ENCODE measurements at places on chromosomes 11 and 22. TPM values are rescaled to one million over a fixed set of nuclear protein-coding genes. Genes with fewer than 3 reads are reported as not detected.

The SLC35F2 gene
- total RNA-seq, result 10.4 TPM

- DNase-seq, result no peak
These were observed 107.7 kb downstream of the SNX19 start for GRCh38 chr11:130808541-130808940.

DNA sequence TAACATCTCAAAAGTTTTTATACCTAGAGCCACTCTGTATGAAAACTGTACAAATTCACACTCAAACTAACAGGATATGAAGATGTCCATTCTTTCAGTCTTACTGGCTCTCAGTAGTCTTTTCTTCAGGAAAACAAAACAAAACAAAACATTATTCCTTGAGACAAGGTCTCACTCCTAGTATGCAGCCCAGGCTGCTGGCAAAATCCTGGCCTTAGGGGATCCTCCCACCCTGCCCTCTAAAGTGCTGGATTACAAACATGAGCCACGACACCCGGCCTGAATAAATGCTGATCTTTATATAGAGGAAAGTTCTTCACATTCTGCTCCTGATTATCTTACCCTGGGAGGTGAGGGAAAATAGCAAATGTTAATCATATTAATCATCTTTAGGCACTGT, 5.1 kb downstream of the APOL2 start:
- DNase-seq, result no peak

The ARHGEF17 gene
- 60.3 TPM for total RNA-seq

DNA sequence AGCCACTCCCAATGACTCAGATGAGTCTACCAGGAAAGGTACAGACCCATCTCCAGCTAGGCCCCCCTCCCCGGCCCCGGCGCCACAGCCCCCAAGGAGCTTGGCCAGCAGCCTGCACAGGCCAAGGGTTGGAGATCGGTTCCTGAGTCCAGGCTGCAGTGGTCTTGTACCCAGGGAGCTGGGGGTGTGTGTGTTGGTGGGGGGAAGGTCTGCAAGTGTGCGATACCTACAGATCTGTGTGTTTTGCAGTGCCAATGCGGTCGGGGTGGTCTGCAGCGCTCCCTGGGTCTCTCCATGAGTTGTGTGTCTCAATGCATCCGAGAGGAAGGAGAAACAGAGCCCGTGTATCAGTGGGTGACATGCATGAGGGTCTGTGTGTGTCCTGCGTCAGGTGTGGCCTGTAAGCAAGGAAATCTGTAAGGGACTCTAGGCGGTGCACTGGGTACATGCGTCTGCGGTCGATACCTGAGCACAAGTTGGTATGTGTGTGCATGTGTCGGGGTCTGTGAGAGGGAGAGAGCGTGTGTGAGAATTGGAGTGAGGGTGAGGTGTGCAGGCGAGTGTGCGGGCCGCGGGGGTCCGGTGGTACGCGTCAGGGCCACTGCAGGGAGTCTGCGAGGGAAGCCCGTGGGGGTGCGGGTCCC, 645 bp downstream of the CDC42BPG start:
- DNase-seq, result no peak

The MICALL1 gene
- total RNA-seq, result 27.4 TPM

The TRIM48 gene
- total RNA-seq, result not detected

DNA sequence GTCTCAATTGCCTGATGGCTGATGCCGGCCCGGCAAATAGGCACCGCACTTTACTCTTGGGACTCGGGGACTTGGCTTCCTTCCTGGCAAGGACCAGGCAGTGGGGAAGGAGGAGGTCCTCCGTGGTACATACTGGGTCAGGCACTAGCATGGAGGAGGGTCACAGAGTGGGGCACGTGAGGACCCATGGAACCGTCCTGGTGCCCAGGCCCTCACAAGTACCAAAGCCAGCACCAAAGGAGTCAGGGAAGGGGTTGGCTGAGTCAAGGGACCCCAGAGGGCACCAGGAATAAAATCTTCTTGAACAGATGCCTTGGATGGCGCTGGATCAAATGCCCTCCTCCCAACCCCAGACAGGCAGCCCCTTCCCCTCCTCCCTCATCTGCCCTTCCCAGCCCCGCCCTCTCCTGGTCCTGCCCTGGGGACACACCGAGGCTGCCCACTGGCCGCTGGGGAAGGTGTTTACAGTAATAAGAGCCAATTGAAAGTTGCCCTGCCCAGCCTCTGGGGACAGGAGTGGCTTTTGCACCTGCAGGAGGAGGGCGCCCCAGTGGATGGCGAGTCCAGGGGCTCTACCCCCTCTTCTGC, 5.6 kb upstream of the CARNS1 start:
- peak; percentile 49 for DNase-seq

The FOLR2 gene
- total RNA-seq, result not detected

DNA sequence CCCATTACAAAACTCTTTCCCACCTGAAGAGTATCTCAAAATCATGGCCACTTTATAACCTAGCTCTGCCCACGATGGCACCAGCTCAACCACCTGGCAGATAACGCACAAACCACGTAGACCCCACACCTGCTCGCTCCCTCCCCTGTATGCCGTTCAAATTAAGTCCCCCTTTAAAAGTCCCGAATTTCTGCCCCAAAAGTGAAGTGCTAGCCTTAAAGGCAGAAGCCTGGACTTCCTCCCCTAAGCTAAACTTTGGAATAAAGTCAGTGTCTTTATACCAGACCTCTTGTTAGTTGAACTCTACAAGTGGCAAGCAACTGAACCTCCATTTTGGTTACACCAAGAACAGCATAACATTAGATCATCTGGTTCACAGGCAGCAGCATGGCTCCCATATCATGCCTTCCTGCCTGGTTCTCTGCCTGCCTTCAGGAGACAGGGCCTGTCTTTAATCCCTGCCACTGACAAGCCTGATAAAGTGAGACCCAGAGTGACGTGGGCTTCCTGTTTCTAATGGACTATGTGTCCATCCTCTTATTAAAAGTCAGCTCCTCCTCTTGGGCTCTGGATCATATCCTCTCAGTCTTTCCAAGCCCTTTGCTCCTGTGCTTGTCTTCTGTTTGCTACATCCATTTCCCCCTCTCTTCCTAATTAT, 32.6 kb upstream of the NNMT start:
- DNase-seq, result peak; percentile 37

DNA sequence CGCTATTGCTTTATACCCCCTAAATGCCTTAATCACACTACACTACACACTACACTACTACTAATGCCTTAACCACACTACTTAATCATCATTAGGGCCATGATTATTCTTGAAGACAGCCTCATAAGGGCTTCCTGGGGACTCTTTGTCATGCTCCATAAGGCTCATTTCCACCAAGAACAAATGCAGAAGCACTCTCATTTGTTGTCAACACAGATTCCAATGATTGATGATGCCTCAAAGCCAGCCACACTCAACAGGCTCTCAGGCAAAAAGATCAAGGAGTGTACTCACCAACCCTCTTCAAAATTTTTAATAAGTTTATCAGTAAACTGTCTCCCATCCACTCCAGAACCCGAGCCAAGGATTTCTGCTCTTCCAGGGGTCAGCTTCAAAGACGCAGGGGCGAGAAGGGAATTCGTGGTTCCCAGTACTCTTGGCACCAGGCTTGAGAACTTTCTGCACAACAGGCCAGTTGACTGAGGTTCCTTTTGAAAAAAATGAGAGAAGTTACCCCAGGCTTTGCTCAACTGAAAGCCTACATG, 204.7 kb upstream of the GUCY1A2 start:
- DNase-seq, result no peak

GRCh38 chr22:31944700-31945442, 536 bp downstream of the YWHAH start:
- DNase-seq, result peak; percentile 52

GRCh38 chr11:20479513-20479912, 92.0 kb downstream of the PRMT3 start:
- no peak for DNase-seq

DNA sequence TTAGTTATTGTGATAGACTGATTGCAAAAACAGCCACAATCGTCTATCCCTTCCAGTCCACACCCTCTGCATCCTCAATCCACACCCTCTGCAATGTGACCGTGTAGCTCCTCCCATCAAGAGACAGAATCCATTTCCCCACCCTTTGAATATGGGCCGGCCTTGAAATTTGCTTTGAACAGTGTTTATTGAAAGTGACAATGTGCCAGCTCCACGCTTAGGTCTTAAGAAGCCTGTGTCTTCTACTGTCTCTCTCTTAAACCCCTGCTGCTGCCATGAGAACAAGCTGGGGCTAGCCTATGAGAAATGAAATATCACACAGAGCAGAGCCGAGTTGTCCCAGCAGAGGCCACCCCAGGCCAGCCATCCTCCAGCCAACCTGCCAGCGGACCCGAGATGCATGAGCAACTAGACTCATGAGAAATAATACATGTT, 22.3 kb upstream of the MICAL2 start:
- DNase-seq, result peak; percentile 73

DNA sequence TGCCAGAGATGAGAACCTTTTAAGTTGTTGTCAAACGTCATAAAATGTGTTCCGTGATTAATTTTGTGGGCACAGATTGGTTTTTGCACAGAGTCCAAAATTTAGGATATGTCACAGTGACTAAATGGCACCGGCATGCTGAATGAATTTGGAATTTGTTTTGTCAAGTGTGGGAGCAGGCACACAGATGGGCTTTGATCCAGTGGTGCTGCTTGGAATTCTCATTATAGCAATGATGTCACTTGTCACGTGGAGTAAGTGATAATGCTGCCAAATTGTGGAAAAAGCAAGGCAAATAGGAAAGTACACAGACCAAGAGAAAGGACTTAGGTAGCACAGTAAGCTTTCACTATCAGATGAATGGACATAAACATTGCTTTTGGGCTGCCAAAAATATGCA, 8.0 kb upstream of the LIN7C start:
- no peak for DNase-seq

The DDIAS gene
- 4.0 TPM for total RNA-seq

DNA sequence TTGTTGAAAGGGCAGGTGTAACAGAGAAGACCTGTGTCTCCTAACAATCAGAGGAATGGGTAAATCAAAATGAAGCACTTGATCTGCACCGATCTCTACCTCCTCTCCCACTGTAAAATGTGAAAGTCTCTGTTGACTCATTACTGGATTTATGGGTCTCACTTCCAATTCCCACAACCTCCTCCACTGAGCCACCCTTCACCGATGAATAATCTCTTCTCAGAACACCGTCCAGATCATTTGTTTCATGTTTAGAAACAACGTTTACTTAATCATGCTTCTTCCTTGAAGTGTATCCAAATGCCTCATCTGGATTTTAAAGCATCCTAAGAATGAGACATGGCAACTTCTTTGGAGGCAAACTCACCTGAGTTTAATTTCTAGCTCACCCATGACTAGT, 643.6 kb downstream of the ETS1 start:
- DNase-seq, result no peak

DNA sequence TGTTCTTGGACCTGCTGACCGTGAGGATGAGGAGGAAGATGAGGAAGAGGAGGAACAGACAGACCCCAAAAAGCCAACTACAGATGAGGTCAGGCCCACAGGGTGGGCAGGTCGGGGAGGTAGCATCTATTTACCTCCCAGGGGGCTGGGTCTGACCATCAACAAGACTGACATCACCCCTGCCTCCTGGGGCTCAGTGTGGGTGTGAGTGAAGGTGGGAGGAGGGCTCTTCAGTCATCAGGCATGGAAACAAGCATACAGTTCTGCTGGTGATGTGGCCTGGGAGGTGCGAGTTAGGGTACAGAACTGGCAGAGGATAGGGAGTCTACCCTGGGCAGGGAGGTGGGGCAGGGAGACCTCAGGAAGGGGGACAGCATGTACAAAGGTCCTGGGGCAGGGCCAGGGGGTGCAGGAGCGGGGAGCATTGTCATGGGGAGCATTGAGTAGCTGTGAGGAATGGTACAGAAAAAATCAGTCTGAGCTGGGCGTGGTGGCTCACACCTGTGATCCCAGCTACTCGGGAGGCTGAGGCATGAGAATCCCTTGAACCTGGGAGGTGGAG, 8.9 kb downstream of the PLCB3 start:
- no peak for DNase-seq

DNA sequence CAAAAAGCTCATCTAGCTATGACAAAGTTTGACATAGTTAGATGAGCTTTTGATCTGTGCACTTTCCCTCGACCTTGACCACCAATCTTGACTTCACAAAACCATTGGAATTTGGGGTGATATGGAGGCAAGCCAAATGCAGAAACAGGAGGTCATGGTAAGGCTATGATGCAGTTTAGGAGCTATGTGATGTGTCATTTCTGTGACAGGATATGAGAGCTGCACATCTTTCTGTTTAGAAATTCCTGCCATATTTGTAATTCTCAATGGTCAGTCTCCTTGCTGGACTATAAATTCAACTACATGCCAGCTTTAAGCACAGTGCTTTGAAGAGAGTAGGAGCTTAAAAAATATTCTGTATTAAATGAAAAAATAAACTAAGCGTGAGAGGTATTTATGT, 12.9 kb downstream of the OR51B6 start:
- peak; percentile 49 for DNase-seq

- no peak for DNase-seq
These were observed 84.6 kb upstream of the TOP3B start for GRCh38 chr22:22067192-22067591.

The TBCEL gene
- 24.3 TPM for total RNA-seq

DNA sequence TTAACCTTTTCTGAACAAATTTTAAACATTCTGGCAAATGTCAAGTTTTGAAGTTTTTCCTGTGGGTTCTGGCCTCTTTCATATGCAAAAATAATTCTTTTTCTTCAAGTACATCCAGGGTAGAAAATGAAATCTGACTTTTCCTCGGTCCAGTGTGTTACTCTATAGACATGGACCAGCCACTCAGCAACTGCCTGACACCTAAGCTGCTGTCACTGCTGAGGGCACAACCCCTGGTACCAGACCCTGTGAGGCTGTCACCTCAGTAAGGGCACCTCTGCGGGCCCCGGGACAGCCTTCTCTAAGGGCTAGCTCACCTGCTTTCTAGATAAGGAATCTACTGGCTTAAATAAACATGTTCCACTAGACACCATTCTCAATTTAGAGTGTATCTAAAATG, 33.8 kb downstream of the PPIL2 start:
- DNase-seq, result no peak

The OPCML gene
- 0.51 TPM for total RNA-seq

DNA sequence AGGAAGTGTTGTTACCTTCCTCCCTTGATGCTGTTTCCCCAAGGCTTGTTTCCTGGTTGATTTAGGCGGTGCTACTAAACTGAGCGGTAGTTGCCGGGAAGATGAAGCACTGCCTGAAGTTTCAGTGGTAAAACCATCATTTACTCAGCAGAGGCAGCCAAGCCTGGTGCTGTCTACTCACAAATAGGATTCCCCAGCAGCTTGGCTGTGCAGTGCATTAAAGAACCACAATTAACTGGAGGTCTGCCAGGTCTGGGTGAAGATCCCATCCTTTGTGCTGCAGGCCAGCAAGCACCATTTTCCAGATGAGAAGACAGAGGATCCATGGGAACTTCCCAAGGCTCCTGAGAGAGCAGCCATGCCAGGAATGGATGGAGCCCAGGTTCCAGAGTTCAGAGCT, 231.9 kb upstream of the E2F8 start:
- DNase-seq, result no peak

All from cardiac muscle cell (in vitro differentiated cells and primary cell).